ENCODE measurements at places on chromosomes 2 and 18. TPM values are rescaled to one million over a fixed set of nuclear protein-coding genes. Genes with fewer than 3 reads are reported as not detected.

GRCh38 chr2:240913810-240914644 is 7.9 kb downstream of the CROCC2 start:
- H3K4me1 ChIP-seq = peaks cover 51% of the 10 kb centered on the region
- no peaks in the 10 kb centered on the region for H3K36me3 ChIP-seq
- peak; percentile 82 for DNase-seq
- peak overlapping the region; percentile 35 for H3K27ac ChIP-seq
- H3K4me3 ChIP-seq = peak overlapping the region; percentile 1

DNA sequence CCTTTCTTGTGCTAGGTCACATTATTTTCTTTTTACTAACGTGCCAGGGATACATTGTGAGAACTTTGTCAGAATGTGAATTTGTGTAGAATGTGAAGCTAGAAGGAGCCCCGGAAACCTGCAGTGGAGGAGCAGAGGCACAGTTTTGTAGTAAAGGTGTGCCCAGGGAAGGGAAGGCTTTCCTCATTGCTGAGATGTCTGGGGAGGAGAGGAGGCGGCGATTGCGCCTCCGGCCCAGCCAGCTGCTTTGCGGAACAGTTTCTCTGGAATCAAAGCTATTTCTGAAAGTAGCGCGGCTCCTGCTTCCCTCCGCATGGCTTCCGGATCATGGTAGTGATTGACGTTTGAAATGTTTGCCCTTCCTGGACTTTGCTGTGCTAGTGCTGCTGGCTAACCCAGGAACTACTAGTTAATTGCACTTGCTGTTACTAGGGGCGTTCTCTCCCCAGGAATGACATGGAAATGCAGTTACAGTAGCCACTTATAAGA is 83.1 kb upstream of the RBM44 start:
- H3K4me3 ChIP-seq = peak overlapping the region; percentile 7
- H3K27ac ChIP-seq = peak overlapping the region; percentile 75
- H3K36me3 ChIP-seq = peaks cover 11% of the 10 kb centered on the region
- H3K4me1 ChIP-seq = peaks cover 58% of the 10 kb centered on the region

DNA sequence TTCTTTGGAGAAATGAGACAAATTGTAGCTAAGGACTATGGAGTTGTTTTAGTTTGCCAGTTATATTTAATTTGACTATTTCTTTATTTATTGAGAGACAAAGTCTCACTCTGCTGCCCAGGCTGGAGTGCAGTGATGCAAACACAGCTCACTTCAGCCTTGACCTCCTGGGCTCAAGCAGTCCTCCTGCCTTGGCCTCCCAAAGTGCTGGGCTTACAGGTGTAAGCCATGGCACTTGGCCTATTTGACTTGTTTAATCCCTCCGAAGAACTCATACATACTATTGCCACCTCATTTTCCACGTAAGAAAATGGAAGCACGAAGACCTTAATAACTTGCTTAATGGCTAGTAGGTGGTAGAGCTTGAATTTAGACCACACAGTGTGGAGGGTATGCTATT is 988 bp upstream of the RNF144A start:
- no peak for DNase-seq
- H3K27me3 ChIP-seq = no peaks in the 10 kb centered on the region
- H3K36me3 ChIP-seq = no peaks in the 10 kb centered on the region

CXCR2 gene
- 0.59 TPM for total RNA-seq

DNA sequence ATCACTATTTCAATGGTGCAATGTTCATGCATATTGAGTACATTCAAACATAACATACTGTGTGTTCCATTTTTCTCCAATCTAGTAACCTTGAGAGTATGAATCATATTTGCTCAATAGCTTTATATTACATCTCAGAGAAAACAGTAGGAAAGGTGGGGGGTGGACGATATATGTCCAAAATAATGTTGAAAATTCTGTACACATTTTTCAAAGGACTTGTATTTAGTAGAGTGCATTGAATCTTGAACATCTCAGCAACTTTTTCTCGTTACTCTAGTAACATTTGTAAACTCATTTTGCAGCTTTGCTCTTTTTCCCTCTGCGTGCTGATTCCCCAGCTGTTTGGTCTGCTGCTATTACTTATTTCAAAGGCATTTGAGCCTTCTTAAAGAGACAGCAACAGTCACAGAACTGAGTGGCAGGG is 1487.0 kb downstream of the LRP1B start:
- no peak overlapping the region for H3K27ac ChIP-seq
- no peak for DNase-seq
- no peaks in the 10 kb centered on the region for H3K27me3 ChIP-seq
- no peaks in the 10 kb centered on the region for H3K4me1 ChIP-seq
- H3K36me3 ChIP-seq = no peaks in the 10 kb centered on the region

- H3K36me3 ChIP-seq = no peaks in the 10 kb centered on the region
- no peak overlapping the region for H3K27ac ChIP-seq
Measured at GRCh38 chr2:176508374-176508773, 239.1 kb downstream of the MTX2 start.

GRCh38 chr2:139864821-139865302 is 1084.7 kb upstream of the NXPH2 start:
- H3K27me3 ChIP-seq = no peaks in the 10 kb centered on the region
- H3K36me3 ChIP-seq = no peaks in the 10 kb centered on the region
- DNase-seq = no peak

DNA sequence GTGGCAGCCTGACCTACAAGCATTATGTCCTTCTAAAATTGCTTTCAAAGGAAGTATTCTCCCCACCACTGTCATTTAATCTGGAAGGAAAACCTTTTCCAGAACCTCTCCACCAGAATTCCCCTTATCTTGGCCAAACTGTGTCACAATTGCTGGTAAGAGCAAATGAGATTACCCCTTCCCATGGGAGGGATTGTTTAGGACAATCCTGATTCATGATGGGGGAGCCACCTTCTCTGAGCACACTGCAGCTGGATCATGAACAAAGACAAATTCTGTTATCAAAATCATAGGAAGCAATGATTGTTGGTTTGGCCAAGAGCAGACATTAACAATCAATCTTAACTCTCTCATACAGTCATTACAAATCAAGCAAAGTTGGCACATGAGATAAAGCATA is 18.1 kb upstream of the ATOH8 start:
- H3K27ac ChIP-seq = no peak overlapping the region
- no peaks in the 10 kb centered on the region for H3K36me3 ChIP-seq

GRCh38 chr2:9914384-9915065 is 37.0 kb upstream of the GRHL1 start:
- H3K27me3 ChIP-seq = no peaks in the 10 kb centered on the region
- H3K4me3 ChIP-seq = no peak overlapping the region
- peaks cover 13% of the 10 kb centered on the region for H3K36me3 ChIP-seq
- no peak overlapping the region for H3K27ac ChIP-seq

CD8A gene
- 0.52 TPM for total RNA-seq

IL1R1 gene
- 86.2 TPM for total RNA-seq

DUSP2 gene
- 4.0 TPM for total RNA-seq

DNA sequence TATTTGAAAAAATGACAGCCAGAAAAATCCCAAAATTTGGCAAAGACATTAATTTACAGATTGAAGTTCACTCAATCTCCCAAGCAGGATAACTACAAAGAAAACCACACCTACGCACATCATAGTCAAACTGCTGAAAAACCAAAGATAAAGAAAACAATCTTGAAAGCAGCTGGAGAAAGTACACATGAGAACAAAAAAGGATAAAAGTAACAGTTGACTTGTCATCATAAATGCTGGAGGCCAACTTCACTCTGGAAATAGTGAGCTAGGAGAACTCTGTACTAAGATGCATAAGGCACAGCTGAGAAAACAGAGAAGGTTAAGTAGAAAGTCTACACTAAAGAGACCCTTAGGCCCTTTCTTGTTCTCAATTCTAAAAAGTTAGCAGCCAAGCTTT is 73.1 kb downstream of the TLK1 start:
- no peak overlapping the region for H3K27ac ChIP-seq
- no peaks in the 10 kb centered on the region for H3K4me1 ChIP-seq
- H3K4me3 ChIP-seq = no peak overlapping the region
- no peaks in the 10 kb centered on the region for H3K36me3 ChIP-seq

CCNYL1 gene
- 6.2 TPM for total RNA-seq

GRCh38 chr2:241052677-241053360 is 49.3 kb downstream of the MTERF4 start:
- no peaks in the 10 kb centered on the region for H3K27me3 ChIP-seq
- peaks cover 8% of the 10 kb centered on the region for H3K36me3 ChIP-seq
- no peak overlapping the region for H3K4me3 ChIP-seq
- no peak overlapping the region for H3K27ac ChIP-seq
- no peaks in the 10 kb centered on the region for H3K4me1 ChIP-seq

GRCh38 chr2:135743860-135744259 is 2.2 kb downstream of the UBXN4 start:
- H3K4me1 ChIP-seq = peaks cover 27% of the 10 kb centered on the region
- H3K27ac ChIP-seq = no peak overlapping the region
- no peaks in the 10 kb centered on the region for H3K27me3 ChIP-seq
- peaks cover 14% of the 10 kb centered on the region for H3K36me3 ChIP-seq

DNA sequence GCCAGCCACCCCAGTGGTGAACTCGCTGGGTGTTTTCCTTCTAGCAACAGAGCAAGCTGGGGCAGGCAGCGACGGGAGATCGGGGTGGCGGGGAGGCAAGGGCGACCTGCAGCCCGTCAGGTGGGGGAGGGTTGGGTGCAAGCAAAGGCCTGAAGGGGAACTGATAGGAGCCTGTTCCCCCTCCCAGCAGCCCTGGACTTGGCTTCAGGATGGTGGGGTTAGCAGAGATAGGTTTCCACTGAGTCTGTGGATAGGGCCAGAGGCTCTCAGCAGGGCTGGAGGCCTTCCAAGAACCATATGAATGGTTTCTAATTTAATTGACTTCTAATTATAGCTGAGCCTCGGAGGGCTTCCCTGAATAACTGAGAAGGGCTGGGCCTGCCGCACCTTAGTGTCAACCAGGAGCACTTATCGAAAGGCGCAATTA is 55.3 kb downstream of the EDAR start:
- H3K4me3 ChIP-seq = no peak overlapping the region
- H3K36me3 ChIP-seq = no peaks in the 10 kb centered on the region
- H3K27me3 ChIP-seq = no peaks in the 10 kb centered on the region
- no peak overlapping the region for H3K27ac ChIP-seq
- DNase-seq = no peak
- H3K4me1 ChIP-seq = no peaks in the 10 kb centered on the region
